H4 (cell line): ENCODE measurements at places on chromosomes 3 and 15. TPM values are rescaled to one million over a fixed set of nuclear protein-coding genes. Genes with fewer than 3 reads are reported as not detected.

DNA sequence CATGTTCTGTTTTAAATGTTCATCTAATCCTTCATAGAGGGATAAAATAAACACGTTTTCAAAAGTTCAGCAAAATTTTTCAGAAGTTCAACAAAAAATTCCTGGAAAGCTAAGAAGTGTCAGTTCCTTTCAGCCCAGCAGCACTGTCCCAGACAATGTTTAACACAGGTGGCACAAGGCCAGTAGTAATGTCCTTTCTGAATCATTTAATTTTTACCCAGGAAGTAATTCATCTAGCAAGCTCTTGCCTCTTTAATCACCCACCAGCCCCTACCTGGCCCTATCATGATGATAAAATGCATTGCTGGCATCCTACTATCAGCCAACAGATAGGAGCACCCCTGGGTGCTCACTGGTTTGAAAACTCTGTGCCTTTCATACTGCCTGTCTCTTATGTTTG, 627.1 kb upstream of the ADAMTS9 start:
- no peak for DNase-seq

GRCh38 chr15:35737441-35737840, 191.5 kb upstream of the DPH6 start:
- no peak for DNase-seq

The CYP8B1 gene
- not detected in 2 replicates for total RNA-seq

- no peak for DNase-seq
Observed at GRCh38 chr3:51927061-51927977, 14.4 kb downstream of the RRP9 start.

DNA sequence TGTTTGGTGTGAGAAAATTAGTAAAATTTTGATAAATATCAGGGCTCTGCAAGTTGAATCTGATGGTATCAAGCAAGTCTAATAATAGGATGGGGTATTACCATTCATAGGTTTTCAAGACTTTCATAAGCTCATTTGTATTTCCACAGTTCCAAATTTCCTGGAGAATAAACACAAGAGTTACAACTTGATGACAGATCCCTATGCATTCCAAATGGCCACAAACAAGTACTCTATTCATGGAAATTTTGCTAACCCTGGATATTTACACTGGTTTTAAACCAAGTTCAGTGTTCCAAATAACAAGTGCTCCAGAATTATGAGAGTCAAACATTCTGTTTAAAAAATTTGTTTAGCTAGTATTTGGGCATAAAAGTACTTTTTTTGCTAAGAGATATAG, 75.0 kb upstream of the CNTN6 start:
- DNase-seq: no peak

GRCh38 chr3:62774221-62774620, 101.0 kb downstream of the CADPS start:
- no peak for DNase-seq

GRCh38 chr3:123535580-123535979, 49.3 kb downstream of the HACD2 start:
- DNase-seq: no peak

The TRH gene
- total RNA-seq: not detected in 2 replicates

DNA sequence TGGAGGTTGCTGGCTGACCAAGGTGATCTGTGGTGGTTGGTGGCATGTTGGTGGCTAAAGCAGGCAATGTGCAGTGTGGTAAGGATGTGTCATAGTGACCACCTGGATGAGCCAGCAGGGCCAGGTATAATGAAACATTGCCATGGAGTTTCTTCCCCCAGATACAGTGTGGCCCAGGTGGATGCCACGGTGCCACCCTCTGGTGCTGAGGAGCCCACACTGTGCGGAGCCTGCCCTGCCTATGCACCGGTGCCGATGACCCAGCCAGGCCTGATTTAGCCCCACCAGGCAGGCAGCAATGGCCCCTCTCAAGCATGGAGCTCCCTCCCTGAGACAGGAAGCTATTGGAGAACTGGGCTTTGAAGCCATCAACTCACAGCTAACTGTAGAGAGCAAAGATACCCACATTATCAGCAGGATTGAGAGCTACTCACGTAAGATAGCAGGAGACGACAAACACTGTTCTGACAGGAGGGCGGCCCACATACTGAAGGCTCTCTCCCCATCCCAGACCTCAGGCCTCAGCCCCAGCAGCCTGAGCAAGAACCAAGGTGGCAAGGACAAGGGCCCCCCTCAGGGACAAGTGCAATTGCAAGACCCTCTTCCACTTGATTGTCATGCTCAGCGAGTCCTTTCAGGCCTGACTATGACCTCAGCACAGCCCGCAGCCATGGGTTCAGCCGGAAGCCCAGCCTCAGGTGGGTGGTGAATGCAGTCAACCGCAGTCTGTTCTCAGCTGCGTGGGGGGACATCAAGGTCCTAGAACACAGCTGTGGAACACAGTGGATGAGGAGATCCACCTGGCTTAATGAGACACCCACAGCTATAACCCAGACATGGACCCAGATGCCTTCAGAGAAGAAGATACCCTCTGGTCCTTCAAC, 82.8 kb upstream of the CDV3 start:
- no peak for DNase-seq
